ENCODE measurements at places on chromosomes 2 and 18. TPM values are rescaled to one million over a fixed set of nuclear protein-coding genes. Genes with fewer than 3 reads are reported as not detected.
A peak's percentile ranks its signal among the peaks of the same experiment; 100 is the strongest.

DNA sequence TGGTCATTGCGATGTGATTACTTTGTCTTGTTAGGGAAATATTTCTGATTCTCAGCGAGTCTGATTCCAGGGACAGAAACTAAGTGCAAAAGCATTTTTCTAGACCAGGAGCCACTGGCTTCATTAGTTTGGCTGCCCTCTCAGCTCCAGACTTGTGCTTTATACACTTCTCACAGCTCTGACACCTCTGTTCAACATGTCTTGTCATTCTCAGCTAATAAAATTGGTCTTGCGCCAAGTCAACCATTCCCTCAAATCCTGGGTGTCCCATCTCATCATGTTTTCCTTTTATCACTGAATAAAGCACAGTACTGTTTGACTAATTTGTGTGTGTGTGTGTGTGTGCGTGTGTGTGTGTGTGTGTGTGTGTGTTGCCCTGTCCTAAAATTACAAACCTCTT is 215.5 kb upstream of the EPHA4 start:
- H3K27ac ChIP-seq, result peak overlapping the region; percentile 47
- H3K4me1 ChIP-seq, result no peaks in the 10 kb centered on the region
- no peaks in the 10 kb centered on the region for H3K27me3 ChIP-seq
- DNase-seq, result peak; percentile 81

DNA sequence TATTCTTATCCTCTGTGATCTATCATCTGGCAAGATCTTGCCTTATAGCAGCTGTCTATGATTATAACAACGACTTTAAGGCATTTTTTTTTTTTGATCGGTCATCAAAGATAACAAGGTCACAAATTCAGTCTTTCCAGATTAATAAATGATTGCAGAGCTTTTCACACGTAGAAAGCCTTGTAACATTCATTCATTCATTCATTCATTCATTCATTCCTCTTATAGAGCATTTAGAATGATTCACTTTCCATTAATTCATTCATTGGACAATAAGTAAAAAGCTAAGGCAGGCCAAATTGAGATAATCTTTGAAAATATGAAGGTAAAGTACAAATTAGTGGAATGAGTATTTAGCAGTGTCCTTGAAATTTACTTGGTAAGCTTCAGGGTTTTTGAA is 223.7 kb downstream of the NUP35 start:
- no peaks in the 10 kb centered on the region for H3K4me1 ChIP-seq
- no peaks in the 10 kb centered on the region for H3K36me3 ChIP-seq
- H3K27ac ChIP-seq, result no peak overlapping the region
- DNase-seq, result no peak
- no peaks in the 10 kb centered on the region for H3K27me3 ChIP-seq

DNA sequence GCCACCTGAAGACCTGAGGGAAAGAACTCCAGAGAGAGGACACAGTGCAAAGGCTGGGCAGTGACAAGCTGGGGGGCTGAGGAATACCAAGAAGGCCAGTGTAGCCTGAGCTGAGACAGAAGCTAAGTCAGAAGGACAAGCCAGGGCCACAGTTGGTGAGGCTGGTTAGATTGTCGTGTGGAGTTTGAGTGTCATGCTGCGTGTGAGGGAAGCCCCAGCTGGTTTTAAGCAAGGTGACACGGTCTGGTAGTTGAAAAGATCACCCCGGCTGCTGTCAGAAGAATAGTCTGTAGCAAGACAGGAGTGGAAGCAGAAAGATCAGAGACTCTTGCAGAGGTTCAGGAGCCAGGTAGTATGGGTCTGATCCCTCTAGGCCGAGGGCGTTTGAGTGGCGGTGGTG is 50.6 kb upstream of the RMDN2 start:
- no peak overlapping the region for H3K4me3 ChIP-seq
- no peaks in the 10 kb centered on the region for H3K36me3 ChIP-seq
- no peak for DNase-seq
- H3K27me3 ChIP-seq, result no peaks in the 10 kb centered on the region

GRCh38 chr2:196383799-196384198 is 212.4 kb upstream of the STK17B start:
- H3K27ac ChIP-seq, result no peak overlapping the region
- H3K27me3 ChIP-seq, result no peaks in the 10 kb centered on the region
- H3K4me1 ChIP-seq, result peaks cover 19% of the 10 kb centered on the region
- DNase-seq, result no peak
- H3K36me3 ChIP-seq, result no peaks in the 10 kb centered on the region

DNA sequence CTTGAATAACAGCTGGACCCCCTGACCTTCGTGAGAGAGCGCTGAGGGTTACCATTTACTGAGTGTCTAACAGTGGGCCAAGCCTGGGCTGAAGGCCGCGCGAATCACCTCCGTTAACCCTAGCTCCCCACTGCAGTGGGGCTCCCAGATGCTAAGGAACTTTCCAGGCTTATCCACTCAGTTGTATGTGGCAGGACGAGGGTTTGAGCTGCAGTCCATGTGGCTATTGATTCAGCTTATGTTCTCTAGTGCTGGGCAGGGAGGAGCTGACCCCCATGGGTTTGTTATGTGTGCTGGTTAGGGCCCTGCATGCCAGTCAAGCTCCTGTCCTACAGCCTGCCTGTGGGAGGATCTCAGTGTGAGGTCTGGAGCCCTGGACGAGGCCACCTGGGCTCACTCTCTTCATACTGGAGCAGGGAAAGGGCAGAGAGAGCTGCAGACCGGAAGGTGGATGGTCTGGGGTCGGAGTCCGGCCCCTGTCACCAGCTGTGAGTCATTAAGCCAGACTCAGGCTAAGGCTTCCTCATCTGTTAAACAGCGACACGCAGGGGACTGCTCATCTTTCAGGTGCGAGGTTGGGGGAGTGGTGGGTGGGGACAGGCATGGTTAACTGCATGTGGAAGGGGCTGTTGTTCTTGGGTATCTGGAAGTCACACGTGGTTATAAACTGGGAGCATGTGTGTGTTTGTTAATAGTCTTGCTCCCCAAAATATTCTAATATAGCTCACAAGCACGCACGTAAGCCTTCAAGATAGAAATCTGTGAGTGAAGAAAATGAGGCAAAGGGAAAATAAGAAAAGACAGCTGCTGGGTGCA is 6.6 kb downstream of the PSD4 start:
- no peak overlapping the region for H3K4me3 ChIP-seq
- H3K27ac ChIP-seq, result no peak overlapping the region

- no peaks in the 10 kb centered on the region for H3K27me3 ChIP-seq
- no peaks in the 10 kb centered on the region for H3K36me3 ChIP-seq
- H3K4me3 ChIP-seq, result no peak overlapping the region
- no peak for DNase-seq
- H3K27ac ChIP-seq, result no peak overlapping the region
- peaks cover 27% of the 10 kb centered on the region for H3K4me1 ChIP-seq
Observed at GRCh38 chr2:168165985-168166901, 81.2 kb downstream of the STK39 start.

- no peak overlapping the region for H3K27ac ChIP-seq
- DNase-seq, result no peak
- H3K36me3 ChIP-seq, result peaks cover 64% of the 10 kb centered on the region
- no peak overlapping the region for H3K4me3 ChIP-seq
Observed at GRCh38 chr18:12369211-12369610, 7.8 kb downstream of the AFG3L2 start.

DNA sequence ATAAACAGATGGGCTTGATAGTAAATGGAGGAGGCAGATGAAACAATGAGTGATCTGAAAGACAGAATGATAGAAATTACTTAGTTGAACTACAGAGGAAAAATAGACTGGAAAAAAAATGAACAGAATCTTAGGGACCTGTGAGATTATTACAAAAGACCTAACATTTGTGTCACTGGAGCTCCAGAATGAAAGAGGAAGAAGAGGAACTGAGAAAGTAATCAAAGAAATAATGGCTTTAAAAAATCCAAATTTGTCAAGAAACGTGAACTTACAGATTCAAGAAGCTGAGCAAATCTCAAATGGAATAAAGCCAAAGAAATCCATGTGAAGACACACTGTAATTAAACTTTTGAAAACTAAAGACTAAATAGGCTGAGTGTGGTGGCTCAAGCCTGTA is 28.3 kb downstream of the EVA1A start:
- no peak for DNase-seq
- H3K36me3 ChIP-seq, result no peaks in the 10 kb centered on the region
- no peak overlapping the region for H3K4me3 ChIP-seq

- no peaks in the 10 kb centered on the region for H3K27me3 ChIP-seq
- H3K4me3 ChIP-seq, result no peak overlapping the region
- H3K36me3 ChIP-seq, result no peaks in the 10 kb centered on the region
- no peak for DNase-seq
Observed at GRCh38 chr2:182319556-182320505, 107.0 kb downstream of the PDE1A start.

DNA sequence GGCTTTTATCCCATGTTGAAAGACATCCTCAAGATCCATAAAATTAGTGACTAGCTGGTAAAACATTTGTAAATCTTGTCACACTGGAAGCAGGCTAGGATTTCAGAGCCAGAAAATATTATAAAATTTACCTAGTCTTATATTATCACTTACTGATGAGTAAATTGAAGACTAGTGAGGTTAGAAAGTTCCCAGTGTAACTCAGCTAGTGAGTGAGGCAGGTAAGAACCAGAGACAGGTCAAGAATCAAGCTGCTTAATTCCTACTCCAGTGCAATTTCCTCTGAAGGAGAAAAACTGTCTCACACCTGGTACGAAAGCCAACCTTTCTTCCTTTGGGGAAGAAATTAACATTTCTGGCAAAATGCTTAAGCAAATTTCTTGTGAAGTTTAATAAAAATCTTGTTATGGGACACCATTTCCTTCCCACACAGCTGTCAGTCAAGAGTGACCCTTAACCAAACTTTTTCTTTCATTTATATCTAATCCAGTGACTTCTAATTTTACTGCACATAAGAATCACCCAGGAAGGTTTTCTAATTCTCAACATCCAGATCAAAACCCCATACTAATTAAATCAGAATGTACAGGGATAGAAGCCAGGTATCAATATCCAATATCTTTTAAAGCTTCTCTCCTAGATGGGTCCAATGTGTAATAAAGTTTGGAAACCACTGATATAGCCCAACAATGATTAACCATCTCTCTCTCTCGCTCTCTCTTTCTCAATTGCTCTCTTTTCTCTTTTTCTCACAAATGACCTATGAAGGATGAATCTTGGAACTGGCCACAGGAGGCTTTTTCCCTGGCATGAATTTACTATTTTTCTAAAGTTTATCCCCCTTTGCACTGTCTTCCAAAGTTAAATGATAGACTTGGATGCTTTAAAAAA is 264.3 kb upstream of the SLC39A10 start:
- no peak overlapping the region for H3K27ac ChIP-seq
- H3K4me1 ChIP-seq, result no peaks in the 10 kb centered on the region
- H3K4me3 ChIP-seq, result no peak overlapping the region
- DNase-seq, result no peak
- H3K36me3 ChIP-seq, result no peaks in the 10 kb centered on the region
- H3K27me3 ChIP-seq, result no peaks in the 10 kb centered on the region

GRCh38 chr18:46458472-46458871 is 198.5 kb downstream of the LOXHD1 start:
- H3K4me3 ChIP-seq, result no peak overlapping the region
- no peaks in the 10 kb centered on the region for H3K4me1 ChIP-seq
- H3K27ac ChIP-seq, result no peak overlapping the region

DNA sequence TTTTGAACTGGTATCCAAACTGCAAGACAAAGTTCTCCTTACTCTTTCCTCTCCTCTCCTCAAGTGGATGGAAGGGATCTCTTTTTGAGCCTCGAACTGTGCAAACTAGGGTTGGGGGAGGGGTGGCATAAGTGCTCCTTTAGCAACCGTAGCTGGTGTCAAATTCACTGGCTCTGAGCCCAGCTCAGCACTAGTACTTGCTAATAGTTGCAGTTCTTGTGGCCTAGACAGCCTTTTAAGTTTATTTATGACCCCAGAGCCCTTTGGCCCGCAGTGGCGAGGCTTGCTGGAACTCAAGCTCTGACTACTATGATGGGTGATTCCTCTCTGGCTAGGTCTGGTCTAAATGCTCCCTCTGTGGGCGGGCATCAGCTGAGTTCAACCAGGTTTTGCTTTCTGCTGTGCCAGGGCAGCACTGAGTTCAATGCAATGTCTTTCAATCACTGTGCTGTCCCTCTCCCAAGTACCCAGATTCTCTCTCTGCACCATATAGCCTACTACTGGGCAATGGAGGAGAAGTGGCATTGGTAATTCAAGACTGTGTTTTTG is 528.4 kb upstream of the SYT4 start:
- H3K27ac ChIP-seq, result no peak overlapping the region
- no peaks in the 10 kb centered on the region for H3K36me3 ChIP-seq
- no peaks in the 10 kb centered on the region for H3K4me1 ChIP-seq
- H3K4me3 ChIP-seq, result no peak overlapping the region
- H3K27me3 ChIP-seq, result no peaks in the 10 kb centered on the region

DNA sequence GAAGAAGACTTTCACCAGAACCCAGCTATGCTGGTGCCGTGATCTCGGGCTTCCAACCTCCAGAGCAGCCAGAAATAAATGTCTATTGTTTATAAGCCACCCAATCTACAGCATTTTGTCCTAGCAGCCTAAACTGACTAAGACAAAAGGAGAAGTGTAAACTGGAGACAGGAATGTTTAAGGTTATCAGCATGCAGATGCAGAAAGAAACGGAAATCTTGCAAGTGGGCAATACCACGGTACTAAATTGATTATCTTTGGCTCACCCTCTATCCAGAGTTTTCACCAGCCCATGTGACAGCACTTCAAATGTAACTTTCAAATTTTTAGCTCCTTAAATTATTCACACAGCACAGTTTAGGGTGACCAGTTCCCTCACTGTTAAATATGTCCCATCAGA is 5.7 kb upstream of the CAPN14 start:
- H3K27me3 ChIP-seq, result no peaks in the 10 kb centered on the region
- H3K4me1 ChIP-seq, result no peaks in the 10 kb centered on the region
- H3K36me3 ChIP-seq, result no peaks in the 10 kb centered on the region
- no peak for DNase-seq
- H3K4me3 ChIP-seq, result no peak overlapping the region

Gene DLGAP1
- total RNA-seq, result 1.2 TPM

DNA sequence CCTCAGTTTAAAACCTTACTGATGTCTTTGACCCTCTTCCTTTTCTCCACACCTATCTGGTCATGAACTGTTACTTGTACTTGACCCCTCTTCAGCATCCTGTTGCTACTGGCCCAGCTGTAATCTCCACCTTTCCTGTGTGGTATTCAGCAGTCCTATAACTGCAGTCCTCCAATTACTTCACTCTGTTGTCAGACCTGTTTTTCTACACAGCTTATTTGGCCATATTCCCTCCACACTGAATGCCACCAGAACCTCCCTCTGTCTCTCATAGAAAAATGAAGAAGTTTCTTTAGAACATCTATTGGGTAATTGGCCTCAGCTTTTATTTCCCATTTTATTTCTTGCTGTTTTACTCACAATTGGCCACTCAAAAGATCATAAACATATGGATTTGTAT is 155.4 kb downstream of the ASXL3 start:
- H3K36me3 ChIP-seq, result no peaks in the 10 kb centered on the region
- no peaks in the 10 kb centered on the region for H3K4me1 ChIP-seq
- no peaks in the 10 kb centered on the region for H3K27me3 ChIP-seq
- H3K4me3 ChIP-seq, result no peak overlapping the region
- no peak overlapping the region for H3K27ac ChIP-seq
- no peak for DNase-seq

Gene GREB1L
- total RNA-seq, result 13.2 TPM

- H3K4me3 ChIP-seq, result no peak overlapping the region
- DNase-seq, result no peak
- no peaks in the 10 kb centered on the region for H3K4me1 ChIP-seq
- no peak overlapping the region for H3K27ac ChIP-seq
- no peaks in the 10 kb centered on the region for H3K36me3 ChIP-seq
- no peaks in the 10 kb centered on the region for H3K27me3 ChIP-seq
Observed at GRCh38 chr2:99851811-99852210, 290.6 kb downstream of the AFF3 start.

All from esophagus muscularis mucosa (tissue), 4 donors.